ENCODE measurements at places on chromosomes 5 and 9. TPM values are rescaled to one million over a fixed set of nuclear protein-coding genes. Genes with fewer than 3 reads are reported as not detected.

GRCh38 chr5:121675924-121676323 lies 175.8 kb upstream of the FTMT start:
- DNase-seq: no peak

Gene DAPK1
- 5.5 TPM for total RNA-seq

Gene TAS2R1
- total RNA-seq: not detected

DNA sequence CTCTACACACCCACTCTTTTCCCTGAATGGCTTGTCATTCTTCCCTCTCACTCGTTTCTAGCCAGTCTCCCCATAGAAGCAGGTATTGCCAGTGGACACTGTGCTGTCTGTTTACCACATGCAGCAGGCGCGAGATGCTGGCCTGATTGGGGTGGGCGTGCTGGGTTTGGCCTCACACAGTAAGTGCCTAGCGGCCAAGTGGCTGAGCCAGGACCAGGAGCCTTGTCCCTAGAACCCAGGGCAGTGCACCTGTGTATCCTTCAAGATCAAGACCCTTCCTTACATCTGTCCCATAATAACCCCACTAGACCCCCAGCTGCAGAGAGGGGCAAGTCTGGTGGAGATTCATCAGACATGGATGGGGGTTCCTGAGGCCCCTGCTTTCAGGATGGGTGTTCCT lies 112.8 kb upstream of the IRX4 start:
- DNase-seq: no peak

Gene IL3
- total RNA-seq: not detected
